Left cardiac atrium (tissue), 4 donors: ENCODE measurements at places on chromosomes 13 and 19. TPM values are rescaled to one million over a fixed set of nuclear protein-coding genes. Genes with fewer than 3 reads are reported as not detected.

- no peak for DNase-seq
Observed at GRCh38 chr13:43915451-43915850, 35.7 kb downstream of the LACC1 start.

- DNase-seq, result peak; percentile 83
Observed at GRCh38 chr19:13794398-13794756, 866 bp upstream of the ZSWIM4 start.

DNA sequence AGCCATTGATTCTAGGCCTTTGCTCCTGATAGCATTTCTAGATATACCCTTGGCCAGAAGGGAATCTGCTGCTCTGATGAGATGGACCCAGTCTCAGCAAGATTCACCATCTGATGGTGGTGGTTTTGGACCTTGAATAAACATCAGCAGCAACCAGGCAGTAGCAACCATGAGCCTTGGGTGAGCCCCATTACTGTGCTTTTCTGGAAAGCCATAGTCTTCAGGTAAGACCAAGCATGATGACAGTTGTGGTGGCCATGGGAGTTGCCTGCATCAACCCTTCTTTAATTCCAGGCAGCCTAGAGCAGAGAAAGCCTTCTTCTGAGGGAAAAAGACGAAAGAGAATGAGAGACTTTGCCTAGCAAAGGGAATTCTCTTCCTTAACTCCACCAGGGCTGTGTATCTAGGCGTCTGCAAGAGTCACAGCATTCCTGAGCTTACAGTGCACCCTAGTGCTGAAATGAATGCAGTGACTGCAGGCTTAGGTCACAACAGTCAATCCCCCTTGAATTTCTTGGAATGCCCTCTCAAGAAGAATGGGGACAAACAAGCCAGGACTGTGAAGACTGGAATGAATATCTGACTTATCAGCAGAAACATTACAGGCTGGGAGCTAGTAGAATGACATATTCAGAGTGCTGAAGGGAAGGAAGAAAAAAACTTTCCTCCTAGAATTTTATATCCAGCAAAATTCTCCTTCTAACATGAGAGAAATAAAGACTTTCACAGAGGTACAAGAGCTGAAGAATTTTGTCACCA is 942.4 kb upstream of the PCDH20 start:
- no peak for DNase-seq

GRCh38 chr19:28045621-28046020 is 1167.3 kb downstream of the UQCRFS1 start:
- no peak for DNase-seq

- no peak for DNase-seq
Observed at GRCh38 chr13:93343097-93343496, 116.5 kb downstream of the GPC6 start.

GRCh38 chr13:23672616-23673015 is 102.4 kb downstream of the TNFRSF19 start:
- peak; percentile 73 for DNase-seq

DNA sequence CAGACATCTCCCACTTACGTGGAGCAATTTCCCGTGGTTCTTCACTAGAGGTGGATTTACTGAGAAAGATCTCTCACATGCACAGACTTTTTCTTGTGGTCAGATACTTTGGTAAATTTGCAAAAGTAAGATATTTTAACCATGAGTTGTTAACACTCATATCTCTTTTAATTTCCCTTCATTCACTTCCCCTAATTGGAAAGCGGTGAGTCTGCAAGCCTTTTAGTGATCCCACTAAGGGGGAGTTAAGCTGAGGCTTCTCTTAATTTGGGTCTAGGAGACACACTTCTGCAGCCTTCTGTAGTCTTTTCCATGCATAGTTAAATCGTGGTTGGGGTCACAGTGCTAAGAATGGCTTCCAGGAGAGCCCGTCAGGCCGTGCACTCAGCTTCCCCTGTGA is 30.7 kb upstream of the SERPINE3 start:
- DNase-seq, result no peak

DNA sequence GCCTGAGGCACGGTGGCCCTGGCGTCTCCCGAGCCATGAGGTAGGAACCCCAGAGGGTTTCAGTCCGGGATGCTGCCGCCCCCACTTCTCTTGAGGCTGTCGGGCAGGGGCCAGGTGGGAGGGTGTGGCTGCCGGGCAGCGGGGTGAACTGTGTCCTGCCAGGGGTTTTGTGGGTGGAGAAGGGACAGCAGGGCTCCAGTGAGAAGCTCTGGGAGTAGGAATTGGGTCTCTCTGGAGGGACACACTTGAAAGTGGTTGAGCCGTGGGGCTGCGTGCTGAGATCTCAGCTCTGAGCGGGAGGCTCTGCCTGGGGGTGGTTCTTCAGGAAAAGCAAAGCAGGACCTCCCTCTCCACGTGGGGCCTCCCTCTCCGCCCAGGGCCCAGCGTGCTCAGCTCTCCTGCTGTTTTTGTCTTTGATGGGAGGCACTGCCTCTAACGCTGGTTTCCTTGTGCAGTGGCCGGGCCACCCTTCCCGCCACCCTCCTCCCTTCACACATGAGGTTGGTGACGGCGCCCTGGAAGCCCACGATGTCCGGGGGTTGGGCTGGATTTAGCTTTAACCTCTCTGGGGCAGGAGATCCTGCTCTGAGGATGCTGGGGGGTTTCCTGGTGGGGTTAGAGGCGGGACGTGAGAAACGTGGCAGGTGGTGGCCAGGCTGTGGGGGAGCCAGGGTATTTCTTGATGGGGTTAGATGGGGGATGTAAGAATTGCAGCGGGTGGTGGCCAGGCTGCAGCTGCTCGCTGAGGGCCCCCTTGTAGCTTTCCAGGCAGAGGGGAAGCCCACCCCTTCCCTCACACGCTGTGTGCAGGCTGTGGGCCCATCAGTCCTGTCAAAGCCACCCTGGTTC is 15.3 kb upstream of the ZNF554 start:
- no peak for DNase-seq

GRCh38 chr19:1615156-1615765 is 10.0 kb upstream of the UQCR11 start:
- no peak for DNase-seq

WDR88 gene
- not detected for total RNA-seq

NUMBL gene
- total RNA-seq, result 24.6 TPM

VSIG10L gene
- total RNA-seq, result 1.8 TPM

TNNT1 gene
- total RNA-seq, result 13.7 TPM

OPA3 gene
- total RNA-seq, result 19.1 TPM

IZUMO4 gene
- 0.89 TPM for total RNA-seq

PODNL1 gene
- 1.1 TPM for total RNA-seq

CLEC17A gene
- total RNA-seq, result not detected
